Activated naive CD8-positive, alpha-beta T cell treated with anti-CD3 and anti-CD28 coated beads, Interleukin-2, amount 50 U/mL, for 16 hours (primary cell): ENCODE measurements at places on chromosomes 4 and X.

GRCh38 chrX:107204068-107204605 is 2.1 kb downstream of the NUP62CL start:
- DNase-seq = no peak

DNA sequence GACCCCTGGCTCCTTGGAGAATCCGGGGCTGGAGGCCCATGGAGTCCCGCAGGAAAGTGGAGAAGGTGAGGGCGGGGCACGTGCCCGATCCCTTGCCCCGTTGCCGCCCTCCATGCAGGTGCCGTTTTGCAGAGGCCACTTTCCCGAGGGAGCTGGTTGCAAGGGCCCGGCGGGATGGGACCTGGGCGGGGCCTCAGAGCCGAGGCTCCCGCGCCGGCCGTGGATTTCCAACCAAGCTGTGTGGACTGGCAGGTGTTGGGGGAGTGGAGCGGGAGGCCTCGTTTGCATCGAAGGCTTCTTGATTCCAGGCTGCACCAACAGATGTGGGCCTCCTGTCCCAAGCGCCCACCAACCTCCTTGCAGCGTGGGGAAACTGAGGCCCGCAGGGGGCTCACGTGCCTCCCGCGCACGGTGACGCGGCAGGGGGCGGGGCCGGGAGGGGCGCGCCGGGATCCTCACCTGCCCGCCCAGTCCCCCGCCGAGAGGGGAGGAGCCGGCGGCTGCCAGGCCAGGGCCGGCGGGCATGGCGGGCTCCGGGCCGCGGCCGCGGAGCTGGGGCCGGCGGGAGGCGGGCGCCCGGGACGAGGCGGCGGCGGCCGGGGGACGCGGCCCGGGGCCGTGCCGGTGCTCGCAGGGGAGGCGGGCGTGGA is 24.9 kb downstream of the SH3BP2 start:
- no peak for DNase-seq

GRCh38 chr4:13615161-13615560 is 12.4 kb downstream of the BOD1L1 start:
- DNase-seq = no peak

DNA sequence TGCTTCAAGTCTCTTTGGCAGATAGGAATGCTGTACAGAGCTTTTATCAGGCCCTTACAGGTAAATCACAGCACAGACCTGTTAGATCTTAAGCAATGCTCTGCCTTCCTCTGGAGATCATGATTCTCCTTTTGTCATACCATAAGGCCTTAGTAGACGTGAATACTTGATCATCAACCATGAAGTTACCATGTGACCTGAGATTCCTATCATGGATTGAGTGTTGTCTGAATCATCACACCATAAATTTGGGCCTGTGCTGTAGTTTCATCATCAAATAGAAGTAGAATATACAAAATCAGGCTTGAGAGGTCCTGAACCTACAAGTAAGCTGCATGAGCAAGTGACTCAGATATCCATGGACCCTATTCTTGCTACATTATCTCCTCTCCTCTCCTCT is 466.8 kb upstream of the INTU start:
- no peak for DNase-seq

- DNase-seq = no peak
These were observed 297.4 kb upstream of the DKK2 start for GRCh38 chr4:107333518-107333917.

DNA sequence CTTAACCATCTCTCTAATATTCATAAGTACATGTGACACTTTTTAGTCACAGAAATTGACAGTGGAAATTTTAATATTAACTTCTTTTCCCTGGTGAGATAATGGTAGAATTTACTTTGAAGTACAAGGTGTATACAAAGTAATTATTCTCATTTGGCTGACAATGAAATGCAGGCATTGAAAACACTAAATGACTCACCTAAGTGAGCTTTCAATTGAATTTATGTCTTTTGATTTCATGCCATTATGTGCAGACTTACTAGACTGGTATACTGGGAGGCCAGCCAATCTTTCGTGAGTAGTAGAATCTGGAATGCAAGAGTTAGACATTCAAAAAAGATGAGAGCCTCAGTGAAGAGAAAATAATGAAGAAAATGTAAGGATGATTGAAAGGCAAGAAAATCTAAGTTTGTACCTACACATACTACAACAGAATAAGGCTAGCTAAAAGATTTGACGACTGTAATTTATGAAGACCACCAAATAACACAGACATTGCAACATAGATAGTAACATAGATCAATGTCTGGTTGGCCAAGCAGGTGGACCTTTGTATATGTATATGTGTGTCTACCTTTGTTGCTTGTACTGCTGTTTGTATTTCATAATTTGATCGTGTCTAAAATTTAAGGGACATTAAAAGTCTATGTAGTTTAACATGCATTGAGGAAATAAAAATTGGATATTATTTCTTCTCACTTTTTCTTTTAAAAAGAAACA is 459.7 kb downstream of the IL15 start:
- no peak for DNase-seq

DNA sequence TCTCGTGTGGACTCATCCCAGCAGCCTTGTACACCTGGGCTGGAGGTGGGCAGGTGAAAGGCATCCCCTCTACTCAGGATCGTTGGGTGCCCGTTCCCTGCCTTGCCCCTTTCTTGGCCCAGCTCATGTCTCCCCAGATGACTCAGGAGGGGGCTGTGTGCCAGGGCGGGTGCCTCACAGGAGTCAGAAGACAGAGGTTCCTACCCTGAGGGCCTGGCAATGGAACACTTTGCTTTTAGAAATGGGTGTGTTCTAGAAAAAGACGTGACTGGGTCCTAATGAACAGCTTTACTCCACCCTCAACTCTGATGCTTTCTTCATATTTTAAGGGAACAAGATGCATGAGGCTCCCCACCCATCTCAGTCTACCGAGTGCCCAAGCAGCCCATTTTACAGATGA is 22.5 kb upstream of the TRIM2 start:
- DNase-seq = no peak

GRCh38 chr4:183596067-183596757 is 62.8 kb downstream of the RWDD4 start:
- no peak for DNase-seq

DNA sequence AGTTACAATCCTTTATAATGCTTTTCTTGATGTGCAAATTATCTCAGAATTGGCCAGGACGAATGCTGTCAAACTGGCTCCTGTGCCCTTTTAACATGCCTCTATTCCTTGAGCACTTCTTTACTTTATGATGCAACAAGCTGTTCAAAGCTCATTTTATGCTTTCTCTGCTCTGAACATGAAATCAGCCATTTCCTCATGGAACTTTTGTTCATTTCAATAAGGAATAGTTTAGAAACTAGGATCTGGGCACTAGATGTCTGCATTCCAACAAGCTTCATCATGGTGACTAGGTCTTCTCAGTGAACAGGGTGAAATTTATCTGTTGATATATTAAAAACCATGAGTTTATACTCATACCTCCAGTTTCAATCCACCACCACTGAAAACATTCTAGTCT is 87.3 kb upstream of the TEX13A start:
- DNase-seq = no peak

- DNase-seq = no peak
These were observed 102.0 kb upstream of the LSM6 start for GRCh38 chr4:146073517-146073916.

DNA sequence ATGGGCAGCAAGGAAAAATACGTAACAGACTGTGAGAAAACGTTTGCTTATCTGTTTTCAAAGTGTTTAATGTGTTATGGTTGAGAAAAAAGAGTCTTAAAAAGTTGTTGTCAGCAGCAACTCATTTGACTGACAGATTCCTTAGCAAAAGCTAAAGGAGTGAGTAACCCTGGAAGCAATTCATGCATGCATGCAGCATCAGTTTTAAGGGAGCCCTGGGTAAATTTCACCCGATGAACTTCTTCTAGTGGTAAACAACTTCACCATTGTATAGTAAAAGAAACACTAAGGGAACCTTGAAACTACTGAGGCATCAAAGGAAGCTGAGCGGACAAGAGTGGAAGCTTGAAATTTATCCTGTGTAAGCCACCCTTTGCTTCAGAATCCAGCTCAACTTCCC is 583.2 kb upstream of the INTU start:
- DNase-seq = no peak

- no peak for DNase-seq
These were observed 72.3 kb downstream of the TMEM47 start for GRCh38 chrX:34584781-34585180.

DNA sequence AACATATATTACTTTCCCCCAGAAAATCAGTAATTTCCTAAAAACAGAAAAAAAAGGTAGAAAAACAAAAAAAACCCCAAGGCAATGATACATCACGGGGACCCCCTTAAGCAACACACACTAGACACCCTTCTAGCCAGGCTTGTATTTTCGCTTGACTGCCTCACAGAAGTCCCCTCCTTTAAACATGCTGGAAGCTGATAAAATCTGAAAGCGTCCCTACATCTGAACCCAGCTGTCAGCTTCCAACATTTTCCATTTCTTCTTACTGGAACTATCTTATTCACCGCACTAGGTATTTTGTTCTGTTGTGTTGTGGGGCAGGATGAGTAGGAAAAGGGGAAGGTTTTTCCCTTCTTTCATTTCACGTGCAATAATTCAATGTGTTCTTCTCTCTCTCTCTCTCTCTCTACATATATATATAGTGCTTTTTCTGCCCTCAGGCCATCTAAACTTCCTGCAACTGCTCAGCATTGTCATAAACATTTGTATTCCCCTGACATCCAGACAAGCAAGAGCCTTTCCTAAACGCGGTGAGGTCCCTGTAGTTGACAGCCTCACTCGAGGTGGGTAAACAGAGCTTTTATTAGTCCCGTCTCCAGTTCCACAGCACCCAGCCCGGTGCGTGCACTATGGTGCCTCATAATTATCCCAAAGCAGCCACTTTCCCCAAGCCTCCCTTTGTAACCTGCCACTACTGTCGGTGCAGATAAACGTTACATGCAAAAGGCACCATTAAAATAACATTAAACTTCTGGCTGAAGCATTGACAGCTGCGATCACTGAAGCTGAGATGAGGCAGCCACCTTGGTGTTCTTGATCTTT is 82.5 kb downstream of the GATB start:
- no peak for DNase-seq

DNA sequence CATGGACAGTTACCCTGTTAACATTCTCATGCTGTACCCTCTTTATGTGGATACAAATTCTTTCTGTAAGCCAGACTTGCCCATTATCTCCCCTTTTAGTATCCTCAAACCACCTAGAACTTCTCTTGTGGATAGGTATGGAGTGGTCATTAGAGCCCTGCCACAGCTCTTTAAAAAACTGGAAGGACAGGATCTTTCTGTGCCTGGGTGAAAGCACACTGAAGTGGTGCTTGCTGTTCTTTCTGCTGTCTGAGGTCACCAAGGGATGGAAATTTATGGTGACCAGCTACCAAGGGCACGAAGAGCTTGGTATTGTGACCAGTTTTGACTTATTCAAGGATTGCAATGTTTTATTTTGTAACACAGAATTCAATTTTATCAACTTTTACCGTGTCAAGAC is 344.2 kb downstream of the CBLL2 start:
- no peak for DNase-seq

GRCh38 chrX:130228871-130229270 is 39.8 kb downstream of the ZNF280C start:
- no peak for DNase-seq

DNA sequence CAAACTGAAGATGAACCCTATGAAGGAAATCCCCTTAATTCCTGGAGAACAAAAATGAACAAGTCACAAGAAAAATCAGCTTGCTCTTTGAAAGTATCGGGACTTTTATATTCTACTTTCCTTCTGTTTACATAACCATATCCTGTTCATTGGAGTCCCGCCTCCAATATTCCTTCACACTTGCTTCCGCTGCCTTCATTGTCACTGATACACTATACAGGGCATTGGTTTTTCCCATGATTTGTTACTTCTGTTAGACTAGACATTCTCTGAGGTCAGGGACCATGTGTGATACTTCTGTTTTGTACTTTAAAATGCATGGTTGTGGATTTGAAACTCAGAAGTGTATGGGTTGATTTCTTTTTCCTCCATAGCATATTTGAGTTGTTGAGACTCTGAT is 18.8 kb downstream of the MCUB start:
- DNase-seq = no peak

DNA sequence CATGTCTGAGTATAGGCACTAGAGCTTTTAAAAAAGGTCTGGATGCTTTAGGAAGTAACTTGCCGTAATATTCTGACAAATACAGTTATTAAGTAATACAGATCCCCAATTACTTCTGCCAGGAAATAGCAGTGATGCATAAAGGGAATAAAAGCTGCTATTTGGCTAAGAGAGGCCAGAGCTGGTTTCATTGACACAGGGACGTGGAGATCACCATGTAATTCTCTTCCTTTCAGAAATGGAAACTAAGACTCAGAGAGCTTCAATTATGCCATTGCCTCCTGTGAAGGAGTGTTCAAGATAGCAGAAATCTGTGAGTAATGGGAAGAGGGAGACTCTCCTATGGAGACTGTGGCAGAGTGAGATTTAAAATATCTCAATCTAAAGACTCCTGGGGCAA is 238.1 kb downstream of the SLITRK2 start:
- no peak for DNase-seq

- DNase-seq = no peak
These were observed 6.7 kb downstream of the ETFDH start for GRCh38 chr4:158678767-158679166.

GRCh38 chr4:5036239-5036638 is 15.0 kb upstream of the STK32B start:
- no peak for DNase-seq

- no peak for DNase-seq
These were observed 115.4 kb downstream of the PTTG2 start for GRCh38 chr4:38075370-38076152.

- DNase-seq = no peak
These were observed 78.8 kb upstream of the TEX13A start for GRCh38 chrX:105299286-105299685.

DNA sequence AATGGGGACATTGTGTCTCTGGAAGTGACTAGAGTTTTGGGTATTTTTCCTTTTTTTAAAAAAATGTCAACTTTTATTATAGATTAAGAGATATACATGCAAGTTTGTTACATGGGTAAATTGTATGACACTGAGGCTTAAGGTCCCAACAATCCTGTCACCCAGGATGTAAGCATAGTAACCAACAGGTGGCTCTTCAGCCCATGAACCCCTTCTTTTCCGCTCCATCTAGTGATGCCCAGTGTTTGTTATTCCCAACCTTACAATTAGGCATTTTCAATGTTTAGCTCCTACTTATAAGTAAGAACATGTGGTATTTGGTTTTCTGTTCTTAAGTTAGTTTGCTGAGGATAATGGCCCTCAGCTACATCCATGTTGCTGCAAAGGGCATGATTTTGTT is 102.7 kb downstream of the GRID2 start:
- DNase-seq = no peak

GRCh38 chrX:17788956-17789562 is 51.8 kb downstream of the SCML1 start:
- DNase-seq = no peak

DNA sequence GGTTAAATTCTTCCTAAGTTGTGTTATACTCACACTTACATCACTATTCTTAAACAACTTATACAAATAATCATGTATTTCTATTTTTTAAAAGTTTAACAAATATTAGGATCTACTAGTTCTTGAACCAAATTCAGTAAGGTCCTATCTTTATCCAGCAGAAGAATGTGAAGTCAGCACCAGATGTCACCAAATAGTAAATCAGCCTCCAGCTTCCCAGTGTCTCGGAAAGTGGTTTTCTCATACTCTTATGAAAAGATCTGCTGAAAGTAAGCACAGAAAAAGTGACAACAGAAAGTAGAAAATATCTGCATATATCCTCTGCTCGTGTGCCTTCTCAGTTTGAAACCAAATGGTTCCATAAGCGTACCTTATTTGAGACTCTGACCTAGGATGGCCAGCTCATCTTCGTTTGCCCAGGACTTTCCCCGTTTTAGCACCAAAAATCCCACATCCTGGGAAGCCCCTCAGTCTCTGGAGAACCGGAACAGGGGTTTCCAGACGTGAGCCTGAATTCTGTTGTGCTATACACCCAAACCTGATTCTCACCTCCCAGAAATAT is 98.0 kb upstream of the DCLK2 start:
- no peak for DNase-seq
